IPS DF 6.9 (cell line): ENCODE measurements at places on chromosomes 1 and 21.

- DNase-seq = no peak
Observed at GRCh38 chr21:17688912-17689874, 76.5 kb upstream of the BTG3 start.

GRCh38 chr1:184945678-184946412 lies 28.5 kb downstream of the NIBAN1 start:
- no peak for DNase-seq

- no peak for DNase-seq
Observed at GRCh38 chr21:24514081-24514733, 1093.1 kb downstream of the MRPL39 start.

- DNase-seq = no peak
Observed at GRCh38 chr21:15297824-15298223, 233.0 kb upstream of the NRIP1 start.

DNA sequence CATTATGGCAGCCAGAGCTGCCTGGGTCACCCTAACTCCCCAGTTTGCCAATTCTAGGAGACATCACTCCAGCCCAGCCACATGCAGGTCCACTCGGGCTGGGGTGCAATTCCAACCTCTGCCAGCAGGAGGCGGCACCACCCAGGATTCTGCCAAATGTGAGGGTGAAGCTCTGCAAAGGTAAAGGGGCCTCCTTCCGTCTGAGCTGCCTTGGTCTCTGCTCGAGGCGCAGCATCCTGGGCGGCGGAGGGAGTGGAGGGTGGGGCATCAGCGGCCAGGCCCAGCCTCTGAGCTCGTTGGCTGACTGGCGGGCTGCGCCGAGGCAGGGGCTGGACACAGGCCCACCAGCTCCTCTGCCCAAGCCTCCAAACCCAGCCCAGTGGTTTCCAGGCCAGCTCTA lies 63.8 kb downstream of the ARHGEF16 start:
- DNase-seq = no peak

DNA sequence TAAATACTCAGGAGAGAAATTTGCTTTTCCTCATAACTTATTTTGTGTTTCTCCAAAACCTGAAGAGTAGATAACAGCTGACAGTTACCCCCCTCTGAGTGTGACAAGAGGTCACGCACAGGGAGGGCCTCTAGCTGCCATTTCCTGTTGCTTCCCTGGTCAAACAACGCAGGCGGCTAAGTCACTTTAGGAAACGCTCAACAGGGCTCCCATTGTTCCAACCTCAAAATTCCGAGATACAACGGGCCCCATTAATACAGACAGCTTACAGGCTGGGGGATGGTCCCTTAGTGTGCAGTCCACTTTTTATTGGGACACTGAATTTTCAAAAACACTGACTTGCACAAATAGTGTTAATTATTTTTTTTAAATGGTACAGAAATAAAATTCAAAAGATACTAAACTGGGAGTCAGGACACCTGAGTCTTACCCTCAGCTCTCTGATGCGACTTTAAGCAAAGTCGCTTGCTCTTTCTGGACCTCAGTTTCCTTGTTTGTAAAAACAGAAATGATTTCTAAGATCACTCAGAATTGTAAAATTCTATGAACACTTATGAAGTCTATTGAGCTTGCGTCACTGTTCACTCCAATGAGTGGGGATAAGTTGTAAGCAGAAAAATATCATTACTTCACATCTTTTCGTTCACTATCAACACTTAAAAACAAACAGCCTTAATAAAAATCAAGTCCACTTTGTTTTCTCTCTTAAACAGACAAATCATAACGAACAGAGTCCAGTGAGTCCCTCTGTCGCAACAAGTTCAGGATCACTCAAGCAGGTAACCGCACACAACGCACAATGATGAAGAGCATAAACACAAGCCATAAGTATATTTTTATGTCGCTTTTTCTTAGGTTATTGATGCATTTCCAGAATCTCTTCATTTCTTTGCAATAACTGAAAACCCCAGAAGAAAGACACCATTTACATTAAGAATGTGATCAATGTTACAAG lies 13.5 kb downstream of the LZIC start:
- peak; percentile 55 for DNase-seq

GRCh38 chr1:21946836-21947587 lies 9.9 kb upstream of the HSPG2 start:
- DNase-seq = no peak

DNA sequence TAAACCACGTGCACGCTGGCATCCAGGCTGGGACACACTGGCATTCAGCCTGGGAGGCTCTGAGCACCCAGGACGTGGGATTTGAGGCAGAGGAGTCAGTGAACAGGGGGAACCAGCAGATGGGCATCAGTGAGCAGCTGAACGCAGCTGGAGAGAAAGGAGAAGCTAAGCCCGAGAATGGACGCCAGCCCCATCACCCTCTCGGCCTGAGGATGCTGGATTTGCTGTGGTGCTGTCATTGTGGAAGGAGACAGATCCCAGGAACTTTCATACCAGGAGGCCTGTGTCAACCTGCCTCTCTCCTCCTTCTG lies 132.8 kb downstream of the PGBD5 start:
- DNase-seq = no peak

GRCh38 chr1:248884632-248885295 lies 21.3 kb upstream of the PGBD2 start:
- no peak for DNase-seq

DNA sequence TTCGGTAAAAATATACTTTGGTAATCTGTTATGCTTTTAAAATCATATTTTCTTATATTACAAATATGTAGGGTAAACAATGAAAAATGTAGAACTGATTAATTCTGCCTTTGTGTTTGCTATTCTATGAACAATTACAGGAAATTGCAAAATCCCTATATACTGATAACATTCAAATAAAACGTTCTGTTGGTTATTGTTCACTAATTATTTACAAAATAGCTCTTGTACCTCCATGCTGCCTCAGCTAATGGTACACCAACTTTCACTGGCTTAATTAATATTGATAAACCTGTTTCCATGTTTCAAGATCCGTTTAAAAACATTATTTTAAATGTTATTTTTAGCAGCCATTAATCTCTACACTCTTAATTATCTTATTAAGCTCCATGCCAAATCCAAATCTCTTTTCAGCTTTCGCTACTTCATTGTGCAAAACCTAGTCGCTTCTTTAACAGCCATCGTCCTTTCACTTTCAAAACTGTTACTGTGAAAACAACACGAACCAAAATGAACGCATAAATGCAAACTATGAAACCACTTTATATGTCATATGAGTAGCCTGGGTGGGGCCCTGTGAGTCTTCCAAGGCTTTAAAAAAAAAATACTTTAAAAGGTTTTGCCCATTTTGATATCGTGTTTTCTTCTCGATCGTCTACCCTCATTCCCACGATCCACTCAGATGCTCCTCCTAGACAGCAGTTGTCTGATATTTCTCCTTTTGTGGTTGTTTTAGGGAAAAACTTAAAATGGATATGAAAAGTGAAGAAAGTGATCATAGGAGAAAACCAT lies 807.1 kb downstream of the USP25 start:
- DNase-seq = no peak

- DNase-seq = no peak
Observed at GRCh38 chr1:1777583-1777899, 729 bp downstream of the NADK start.

GRCh38 chr1:219442611-219443061 lies 170.3 kb downstream of the ZC3H11B start:
- DNase-seq = no peak

- DNase-seq = no peak
Observed at GRCh38 chr1:119506941-119507340, at the start of gene HSD3B1. Gene HSD3B1 (plus strand): TSS chr1:119507210. CDS start chr1:119507477, 267 bp downstream.

DNA sequence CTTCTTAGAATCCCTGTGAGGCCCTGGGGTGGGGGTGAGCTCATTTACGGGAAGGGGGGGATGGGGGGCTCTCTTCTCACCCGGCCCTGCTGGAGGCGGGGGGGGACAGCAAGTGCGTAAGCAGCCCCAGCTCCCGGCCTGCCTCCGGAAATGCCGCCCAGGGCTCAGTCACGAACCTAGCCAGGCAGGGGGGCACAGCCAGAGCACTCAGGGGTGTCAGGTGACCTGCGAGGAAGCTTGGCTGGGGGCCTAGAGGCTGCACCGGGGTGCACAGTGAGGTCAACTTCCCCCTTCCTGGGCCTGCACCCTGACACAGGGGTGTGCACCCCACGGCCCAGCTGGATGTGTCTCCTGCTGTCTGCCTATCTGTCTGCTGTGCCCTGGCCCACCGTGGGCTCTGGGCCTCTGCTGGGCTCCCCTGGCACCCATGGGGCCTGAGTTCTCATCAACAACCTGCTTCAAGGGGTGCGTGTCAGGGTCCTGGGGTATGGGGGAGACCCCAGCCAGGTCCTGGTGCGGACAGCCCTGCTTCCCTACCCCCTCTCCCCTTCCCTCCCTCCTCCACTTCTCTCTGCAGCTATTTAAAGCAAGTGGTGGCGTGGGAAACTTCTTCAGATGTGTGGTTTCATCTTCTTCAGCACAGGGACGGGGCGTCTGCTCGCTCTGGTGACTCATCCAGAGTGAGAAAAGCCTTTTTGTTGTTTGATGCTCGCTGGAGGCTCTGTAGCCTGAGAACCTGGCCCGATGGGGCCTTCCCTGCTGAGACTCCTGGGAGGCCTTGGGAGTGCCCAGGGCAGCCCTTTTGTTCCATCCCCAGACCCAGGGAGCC lies 92.5 kb upstream of the RUNX3 start:
- no peak for DNase-seq

DNA sequence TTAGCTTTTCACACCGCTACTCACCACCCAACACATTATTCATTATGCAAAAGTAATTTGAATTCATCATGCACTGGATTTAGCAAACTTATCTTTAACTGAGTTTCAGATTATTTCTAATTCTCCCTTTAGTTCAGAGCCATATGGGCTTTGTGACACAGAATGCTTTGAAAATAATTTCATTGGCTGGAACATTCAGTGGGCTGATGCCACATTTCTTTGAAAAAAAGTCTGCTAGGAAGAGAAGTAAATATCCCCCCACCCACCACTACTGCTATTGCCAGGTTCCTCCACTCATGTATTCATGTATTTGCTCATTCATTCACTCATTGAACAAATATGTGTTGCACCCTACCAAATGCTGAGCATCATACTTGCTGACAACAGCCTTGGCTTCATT lies 280.5 kb downstream of the DSCAM start:
- no peak for DNase-seq

GRCh38 chr1:38418195-38419030 lies 371.8 kb upstream of the POU3F1 start:
- no peak for DNase-seq

DNA sequence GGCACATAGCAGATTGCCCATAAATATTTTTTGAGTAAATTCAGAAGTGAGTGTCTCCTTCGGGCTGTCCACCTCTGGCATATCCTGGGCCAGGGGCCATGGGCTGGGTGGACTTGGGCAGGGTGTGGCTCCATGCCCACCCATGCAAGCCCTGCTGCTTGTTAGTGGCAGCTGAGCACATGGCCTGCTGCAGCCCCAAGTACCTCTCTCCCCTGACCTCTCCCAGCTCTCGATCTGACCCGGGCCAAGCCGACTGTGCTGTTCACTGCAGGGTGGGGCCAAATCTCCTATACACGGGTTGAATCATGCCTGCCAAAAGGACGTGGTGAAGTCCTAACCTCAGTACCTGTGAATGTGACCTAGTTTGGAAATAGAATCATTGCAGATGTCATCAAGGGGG lies 132.5 kb upstream of the C1orf174 start:
- DNase-seq = no peak

DNA sequence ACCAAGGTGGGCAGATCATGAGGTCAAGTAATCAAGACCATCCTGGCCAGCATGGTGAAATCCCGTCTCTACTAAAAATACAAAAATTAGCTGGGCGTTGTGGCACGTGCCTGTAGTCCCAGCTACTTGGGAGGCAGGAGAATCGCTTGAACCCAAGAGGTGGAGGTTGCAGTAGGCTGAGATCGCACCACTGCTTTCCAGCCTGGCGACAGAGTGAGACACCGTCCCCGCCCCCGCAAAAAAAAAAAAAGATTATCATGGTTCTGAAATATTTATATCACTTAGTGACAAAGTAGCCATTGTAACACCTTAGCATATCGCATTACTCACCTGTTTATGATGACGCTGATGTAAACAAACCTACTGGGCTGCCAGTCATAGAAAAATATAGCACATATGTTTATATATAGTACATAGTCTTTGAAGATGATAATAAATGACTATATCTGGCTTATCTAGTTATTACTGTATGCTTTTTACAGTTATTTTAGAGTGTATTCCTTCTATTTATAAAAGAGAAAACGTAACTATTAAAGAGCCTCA lies 160.2 kb downstream of the NCAM2 start:
- DNase-seq = no peak

DNA sequence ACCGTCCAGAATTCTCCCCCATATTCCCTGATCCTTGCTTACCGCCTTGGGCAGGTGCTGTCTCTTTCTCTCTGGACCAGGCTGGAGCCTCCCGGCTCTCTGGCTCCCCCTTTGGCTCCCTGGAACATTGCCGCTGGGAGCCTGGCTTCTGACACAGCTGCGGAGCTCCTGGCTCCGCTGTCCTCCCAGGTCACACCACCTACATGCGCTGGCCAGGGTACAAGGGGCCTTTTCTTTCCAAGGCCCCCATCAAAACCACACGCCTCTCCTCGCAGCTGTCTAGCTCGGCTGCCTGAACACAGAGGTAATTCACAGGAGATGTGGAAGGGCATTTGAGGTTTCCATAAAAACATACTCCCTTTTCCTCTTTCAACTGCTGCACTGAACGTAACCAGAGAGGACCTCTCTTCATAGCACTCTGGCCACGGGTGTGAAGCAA lies 7.5 kb upstream of the ZNF648 start:
- no peak for DNase-seq

- DNase-seq = no peak
Observed at GRCh38 chr1:54569339-54569738, 21.3 kb downstream of the ACOT11 start.

- no peak for DNase-seq
Observed at GRCh38 chr1:70003211-70003908, 202.0 kb downstream of the LRRC40 start.

GRCh38 chr1:156748670-156749418 lies 2.6 kb downstream of the HDGF start:
- DNase-seq = no peak
